Jurkat, Clone E6-1 (cell line): ENCODE measurements at places on chromosomes 16 and 17.

DNA sequence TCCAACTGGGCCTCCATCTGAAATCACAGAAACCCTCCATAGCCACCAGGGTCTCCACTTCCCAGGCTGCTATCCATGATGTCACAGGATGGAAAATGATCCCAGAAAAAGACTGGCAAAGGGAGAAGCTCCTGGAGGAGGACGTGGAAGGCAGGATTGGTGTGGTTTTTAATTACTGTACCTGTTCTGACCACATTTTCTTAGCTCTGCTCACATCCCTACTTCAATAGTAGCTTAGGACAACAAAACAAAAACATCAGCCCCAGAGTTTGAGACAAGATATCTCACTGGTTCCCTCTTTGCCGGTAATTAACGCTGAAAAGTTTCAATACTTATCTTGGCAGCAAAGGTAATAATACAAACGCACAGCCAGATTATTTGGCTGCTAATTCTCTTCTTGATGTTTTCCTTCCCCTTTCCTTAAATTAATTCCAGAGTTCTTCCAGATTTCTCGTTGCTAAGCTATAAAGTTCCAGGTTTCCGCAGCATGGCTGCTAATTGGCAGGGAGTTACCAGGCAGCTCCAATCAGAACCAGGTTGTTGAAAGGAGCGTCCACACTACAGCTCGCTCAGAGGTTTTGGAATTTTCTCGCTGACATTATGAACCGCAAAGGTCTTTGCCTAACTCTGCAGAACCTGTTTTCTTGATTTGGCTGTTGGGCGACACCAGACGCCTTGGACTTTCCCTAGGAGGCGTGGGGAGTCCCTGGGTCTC is 263.4 kb downstream of the MRTFB start:
- DNase-seq = no peak

DNA sequence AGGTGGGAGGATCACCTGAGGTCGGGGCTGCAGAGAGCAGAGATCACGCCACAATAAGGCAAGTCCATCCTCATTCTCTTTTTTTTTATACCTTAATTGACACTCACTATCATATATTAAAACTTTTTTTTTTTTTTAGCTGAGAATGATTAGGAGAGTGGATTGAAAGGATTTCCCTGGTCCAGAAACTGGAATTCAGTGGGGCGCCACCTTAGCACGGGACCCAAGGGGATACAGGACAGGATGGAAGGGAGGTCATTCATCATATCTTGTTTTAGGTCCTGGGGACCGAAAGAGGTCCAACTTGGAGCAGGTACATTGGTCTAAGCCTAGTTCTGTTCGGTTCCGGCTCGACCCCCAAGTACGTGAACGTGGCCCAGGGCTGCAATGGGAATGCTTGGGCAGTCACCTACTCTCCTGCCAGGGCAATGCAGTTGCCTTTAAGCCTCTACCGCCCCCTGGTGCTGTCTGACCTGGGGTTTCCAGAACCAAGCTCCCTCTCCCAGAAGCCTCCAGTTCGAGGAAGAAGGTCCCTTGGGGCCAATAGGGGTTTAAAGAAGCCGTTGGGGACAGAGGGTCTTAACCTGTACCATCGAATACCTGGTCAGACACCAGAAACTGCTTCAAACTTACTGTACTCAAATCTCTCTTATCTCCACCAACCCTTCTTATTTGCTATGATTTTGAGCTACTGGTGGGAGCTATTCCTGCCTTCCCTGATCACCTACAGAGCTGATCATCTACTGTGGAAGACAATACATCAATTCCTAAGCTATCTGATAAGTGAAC is 19.9 kb upstream of the GPATCH8 start:
- DNase-seq = no peak

DNA sequence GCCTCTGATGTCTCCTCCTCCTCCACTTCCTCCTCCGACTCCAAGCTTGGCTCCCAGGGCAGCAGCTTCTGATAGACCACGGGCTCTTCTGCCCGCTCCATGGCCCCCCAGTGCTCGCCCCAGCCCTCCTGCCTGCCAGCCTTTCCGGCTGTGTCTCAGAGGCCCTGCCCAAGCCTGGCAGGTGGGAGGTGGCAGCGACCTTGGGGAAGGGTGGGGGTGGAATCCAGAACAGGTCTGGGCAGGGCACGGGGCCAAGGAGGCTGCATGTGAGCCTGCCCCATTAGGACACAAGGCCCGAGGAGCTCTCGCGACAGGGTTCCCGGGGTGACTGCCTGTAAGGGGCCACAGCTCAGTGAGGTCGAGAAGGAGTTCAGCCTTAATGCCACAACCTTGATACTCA is at the start of gene GGT6:
Gene GGT6, minus strand, starts transcription at position 157 of the 400 bp plus-strand sequence. Its CDS starts 56 bp downstream, at position 101.
- DNase-seq = no peak

- no peak for DNase-seq
Measured at GRCh38 chr16:11175106-11175786, 80.8 kb downstream of the SOCS1 start.

- DNase-seq = no peak
Measured at GRCh38 chr16:76926595-76926994, 264.4 kb upstream of the MON1B start.

GRCh38 chr16:58057121-58057520 is 31.6 kb downstream of the MMP15 start:
- DNase-seq = no peak

DNA sequence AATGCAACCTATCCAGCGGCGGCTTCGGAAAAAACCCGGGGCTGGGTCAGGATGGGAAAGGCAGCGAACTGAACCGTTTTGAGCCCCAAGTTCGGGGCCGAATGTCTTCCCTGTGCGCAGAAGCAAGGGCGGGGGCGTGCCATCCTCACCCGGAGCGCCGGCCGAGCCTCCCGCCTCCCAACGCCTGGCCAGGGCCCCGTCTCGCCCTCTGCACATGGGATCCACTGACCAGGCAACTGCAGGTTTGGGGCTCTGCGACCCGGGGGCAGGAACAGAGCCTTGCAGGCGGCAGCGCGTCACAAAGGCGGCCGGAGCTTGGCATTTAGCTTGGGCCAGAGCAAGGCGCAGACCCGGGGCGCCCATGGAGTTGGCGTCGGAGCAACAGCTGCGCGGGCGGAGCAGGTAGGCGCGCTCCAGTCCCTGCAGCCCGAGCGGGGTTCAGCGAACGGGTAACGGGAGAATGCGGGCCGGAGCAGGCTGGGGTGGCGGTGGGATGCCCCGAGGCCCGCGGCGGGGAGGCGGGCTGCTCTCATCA is at the start of gene FBXO39:
Gene FBXO39, plus strand, starts transcription at position 345 of the 535 bp plus-strand sequence. CDS start 3,654 bp downstream, outside the sequence.
- no peak for DNase-seq

DNA sequence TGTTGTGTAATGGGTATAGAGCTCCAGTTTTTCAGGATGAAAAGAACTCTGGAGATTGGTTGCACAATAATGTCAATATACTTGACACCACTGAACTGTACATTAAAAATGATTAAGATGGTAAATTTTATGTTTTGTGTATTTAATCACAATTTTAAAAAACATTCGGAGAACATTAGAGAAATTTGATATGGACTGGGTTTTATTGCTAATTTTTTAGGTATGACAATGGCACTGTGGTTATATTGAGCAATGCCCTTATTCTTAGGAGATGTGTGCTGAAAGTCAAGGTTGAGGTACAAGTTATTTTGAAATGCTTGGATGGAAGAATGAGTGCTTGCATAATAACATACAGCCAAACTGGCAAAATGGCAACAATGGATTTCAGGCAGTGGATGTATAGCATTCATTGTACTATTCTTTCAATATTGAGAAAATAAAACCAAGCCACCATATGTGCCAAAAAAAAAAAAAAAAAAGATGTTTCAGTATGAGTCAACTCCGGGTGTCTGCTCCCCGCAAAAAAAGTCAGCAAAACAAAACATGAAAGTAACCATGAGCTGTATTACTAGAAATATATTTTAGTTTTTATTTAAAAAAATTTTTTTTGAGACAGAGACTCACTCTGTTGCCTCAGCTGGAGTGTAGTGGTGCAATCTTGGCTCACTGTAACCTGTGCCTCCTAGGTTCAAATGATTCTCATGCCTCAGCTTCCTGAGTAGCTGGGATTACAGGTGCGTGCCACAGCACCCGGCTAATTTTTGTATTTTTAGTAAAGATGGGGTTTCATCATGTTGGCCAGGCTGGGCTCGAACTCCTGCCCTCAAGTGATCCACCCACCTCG is 19.8 kb downstream of the HOXB1 start:
- no peak for DNase-seq

GRCh38 chr17:45299361-45299760 is 17.5 kb downstream of the MAP3K14 start:
- no peak for DNase-seq

GRCh38 chr16:66473051-66473571 is 46.0 kb downstream of the BEAN1 start:
- DNase-seq = no peak

- no peak for DNase-seq
Measured at GRCh38 chr16:51150888-51151320, at the start of gene SALL1. Gene SALL1 (minus strand): TSS chr16:51151270. CDS start chr16:51151241, 29 bp downstream.

DNA sequence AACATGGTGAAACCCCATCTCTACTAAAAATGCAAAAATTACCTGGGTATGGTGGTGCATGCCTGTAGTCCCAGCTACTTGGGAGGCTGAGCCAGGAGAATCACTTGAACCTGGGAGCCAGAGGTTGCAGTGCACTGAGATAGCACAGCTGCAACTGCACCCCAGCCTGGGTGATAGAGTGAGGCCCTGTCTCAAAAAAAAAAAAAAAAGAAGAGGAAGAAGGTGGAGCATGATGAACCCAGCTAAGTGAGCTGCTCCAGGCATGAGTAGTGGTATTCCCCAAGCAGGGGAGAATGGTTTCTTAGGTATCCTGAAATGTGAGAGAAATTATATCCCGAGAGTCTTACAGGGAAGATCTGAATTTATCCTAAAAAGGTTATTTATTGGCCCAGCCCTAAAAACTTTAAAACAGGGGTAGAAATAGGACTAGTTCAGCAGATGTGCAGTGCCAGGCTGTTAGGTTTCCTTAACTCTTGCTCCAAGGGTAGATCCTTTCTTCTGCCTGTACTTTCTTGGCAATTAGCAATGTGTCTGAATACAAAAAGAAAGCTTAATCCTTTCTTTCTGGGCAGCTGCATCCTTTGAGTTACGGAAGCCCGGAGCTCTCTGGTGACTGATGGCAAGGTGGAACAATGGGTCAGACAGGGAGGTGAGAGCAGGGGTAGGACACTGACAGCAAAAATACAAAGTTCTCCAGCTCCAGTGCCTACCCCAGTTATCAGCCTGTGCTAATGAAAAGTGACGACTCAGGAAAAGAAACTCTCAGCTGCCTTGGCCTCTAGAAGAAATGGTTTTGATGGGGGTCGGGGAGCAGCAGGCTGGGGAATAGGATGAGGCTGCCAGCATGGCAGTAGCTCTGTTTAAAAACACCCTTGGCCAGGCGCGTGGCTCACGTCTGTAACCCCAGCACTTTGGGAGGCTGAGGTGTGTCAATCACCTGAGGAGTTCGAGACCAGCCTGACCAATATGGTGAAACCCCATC is 36.5 kb upstream of the TOB1 start:
- DNase-seq = no peak

GRCh38 chr16:52123061-52123839 is 423.7 kb downstream of the TOX3 start:
- DNase-seq = no peak

DNA sequence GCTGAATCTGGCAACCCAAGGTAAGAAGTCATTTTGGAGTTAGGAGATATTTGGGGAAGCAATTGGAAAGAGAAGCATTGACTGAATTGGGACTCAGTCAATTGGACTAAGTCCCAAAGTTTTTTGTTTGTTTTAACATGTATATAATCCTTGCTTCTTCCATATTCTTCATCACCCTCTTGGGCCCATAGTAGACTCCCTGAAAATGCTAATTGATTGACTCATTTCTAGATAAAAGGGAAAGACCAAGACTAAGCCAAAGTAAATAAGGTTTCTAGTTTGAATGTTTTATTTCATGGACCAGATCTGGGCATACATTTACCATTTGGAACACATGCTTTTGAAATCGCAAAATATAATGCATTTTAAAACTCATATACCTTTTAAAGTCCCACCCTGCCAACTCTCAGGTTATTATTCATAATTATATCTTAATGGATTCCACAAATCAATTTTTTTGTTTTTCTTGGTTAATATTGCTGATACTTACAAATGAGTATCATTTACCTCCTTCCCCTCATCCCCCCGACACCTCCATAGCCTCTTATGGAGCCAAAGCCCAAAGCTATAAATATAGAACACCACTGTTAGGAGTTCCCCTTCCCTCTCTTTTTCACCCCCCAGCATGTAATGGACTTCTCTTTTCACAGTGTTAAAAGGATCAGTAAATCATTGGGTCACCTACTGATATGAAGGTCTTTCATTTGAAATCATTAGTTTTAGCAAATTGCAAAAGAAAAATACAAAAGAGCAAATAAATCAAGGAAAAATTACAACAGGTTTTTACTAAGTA is 674.0 kb upstream of the SOX9 start:
- no peak for DNase-seq

DNA sequence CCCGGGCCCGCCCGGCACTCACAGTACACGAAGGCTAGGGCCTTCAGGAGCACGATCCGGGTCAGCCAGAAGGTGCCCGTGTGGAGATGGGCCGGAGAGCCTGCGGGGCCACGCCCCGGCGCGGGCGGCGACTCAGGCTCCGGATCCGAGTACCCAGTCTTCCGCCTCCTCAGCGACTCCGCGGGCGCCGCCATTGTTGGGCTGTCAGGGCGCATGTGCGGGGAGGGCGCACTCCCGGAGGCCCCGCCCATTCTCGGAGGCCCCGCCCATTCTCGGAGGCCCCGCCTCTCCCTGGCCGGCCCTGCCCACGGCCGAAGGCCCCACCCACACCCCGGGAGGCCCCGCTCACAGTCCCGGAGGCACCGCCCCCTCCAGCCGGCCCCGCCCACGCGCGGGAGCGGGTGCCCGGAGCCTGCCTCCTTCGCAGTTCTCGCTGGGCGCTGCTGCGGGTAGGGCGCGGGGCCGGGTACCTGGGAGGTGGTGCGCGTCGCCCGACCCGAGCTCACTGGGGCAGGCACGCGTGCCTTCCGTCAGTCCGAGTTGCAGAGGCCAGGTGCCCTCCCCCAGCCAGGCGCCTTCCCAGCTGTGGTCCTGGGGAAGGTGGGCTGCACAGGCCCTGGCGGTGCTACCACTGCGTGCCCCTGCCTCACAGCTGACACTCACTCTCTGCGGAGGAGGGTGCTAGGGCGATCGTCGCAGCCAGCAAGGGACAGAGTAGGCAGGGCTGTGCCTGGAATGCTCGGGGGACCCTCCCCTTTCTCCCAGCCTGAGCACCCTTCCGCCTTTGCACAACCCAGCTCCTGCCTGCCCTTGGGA is at the start of gene LMF1:
Gene LMF1, minus strand, starts transcription at position 219 of the 816 bp plus-strand sequence. Its CDS starts 4 bp downstream, at position 215.
- peak; percentile 75 for DNase-seq

- DNase-seq = no peak
Measured at GRCh38 chr17:46851029-46851741, at the start of gene WNT9B. Gene WNT9B (plus strand): TSS chr17:46851583. CDS start chr17:46851639, 56 bp downstream.

- DNase-seq = no peak
Measured at GRCh38 chr16:77457046-77457445, 22.2 kb upstream of the ADAMTS18 start.
